ENCODE measurements at places on chromosomes 7 and 10.

- DNase-seq = no peak
Measured at GRCh38 chr7:112892263-112892662, 102.1 kb upstream of the TMEM168 start.

GRCh38 chr10:63666836-63667383 lies 145.7 kb downstream of the REEP3 start:
- DNase-seq = no peak

- no peak for DNase-seq
Measured at GRCh38 chr7:7203813-7204575, 21.6 kb downstream of the C1GALT1 start.

DNA sequence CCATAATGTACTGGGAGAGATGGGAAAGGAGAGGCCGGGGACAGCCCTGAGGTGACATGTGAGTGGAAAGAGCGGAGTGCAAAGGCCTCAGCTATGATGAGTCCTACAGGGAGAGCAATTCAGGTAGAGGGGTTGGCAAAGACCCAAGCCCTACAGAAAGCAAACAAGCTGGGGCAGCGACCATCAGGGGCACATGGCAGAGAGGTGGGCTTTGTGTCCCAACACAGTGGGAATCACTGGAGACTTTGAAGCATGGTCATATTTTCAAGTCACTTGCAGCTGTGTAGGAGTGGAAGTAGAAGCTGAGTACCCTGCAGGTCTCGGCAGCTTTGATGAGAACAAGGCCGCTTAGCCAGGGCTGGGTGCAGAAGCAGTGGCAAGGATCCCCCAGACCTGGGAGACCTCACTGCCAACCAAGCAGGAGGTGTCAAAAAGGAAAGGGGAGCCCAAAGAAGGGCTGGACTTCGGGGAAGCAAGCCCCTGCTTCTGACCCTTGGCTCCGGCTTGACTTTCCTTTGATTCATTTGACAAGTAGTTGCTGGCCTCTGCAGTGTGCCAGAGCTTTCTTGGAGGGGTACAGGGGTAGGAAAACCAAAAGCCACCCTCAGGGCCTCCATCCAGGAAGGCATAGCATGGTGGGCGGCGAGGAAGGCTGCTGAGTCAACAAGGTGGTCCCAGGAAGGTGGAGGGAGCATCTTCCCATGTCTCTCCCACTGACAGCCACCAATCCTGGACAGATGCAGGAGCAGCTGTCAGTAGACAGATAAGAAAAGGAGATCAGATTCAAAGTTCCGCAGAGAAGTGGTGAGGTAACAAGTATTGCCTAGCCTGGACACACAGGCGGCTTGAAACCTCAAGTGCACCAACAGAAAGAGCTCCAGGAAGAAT lies 1.9 kb upstream of the PGAM2 start:
- DNase-seq = peak; percentile 22

GRCh38 chr7:86784765-86785164 lies 141.1 kb downstream of the GRM3 start:
- no peak for DNase-seq

GRCh38 chr7:32117837-32118236 lies 47.6 kb upstream of the PDE1C start:
- no peak for DNase-seq

DNA sequence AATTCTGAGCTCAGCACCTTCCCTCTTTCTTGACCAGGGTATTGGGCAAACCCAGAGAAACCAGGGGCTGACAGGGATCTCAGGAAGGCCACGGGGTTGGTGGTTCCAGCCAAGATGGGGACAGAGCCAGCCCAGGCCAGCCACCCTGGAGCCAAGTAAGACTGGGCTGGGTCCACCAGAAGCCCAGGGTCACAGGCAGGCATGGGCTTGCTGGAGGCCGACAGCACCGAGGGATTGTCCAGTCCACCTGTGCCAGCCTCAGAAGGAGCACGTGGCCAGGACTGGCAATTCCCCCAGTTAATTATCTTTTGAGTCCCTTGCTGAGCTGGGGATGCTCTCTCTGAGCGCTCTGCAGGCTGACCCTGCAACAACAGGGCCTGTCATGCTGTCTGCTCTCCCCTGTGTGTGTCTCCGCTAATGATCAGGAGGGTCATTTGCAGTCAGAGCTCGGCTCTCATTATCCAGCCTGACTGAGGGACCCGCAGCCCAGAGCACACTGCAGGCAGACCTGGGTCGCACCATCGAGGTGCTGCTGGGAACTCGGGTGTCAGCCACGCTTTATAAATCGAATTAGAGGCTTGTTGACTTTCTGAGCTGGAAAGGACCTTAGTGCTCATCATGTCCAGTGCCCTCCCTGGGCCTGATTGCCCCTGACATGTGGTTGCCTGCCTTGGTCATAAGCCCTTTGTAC lies 69.5 kb upstream of the PPIF start:
- no peak for DNase-seq

- DNase-seq = peak; percentile 34
Measured at GRCh38 chr7:34158368-34159153, 253.2 kb downstream of the BMPER start.

- no peak for DNase-seq
Measured at GRCh38 chr10:68981074-68981473, 7.5 kb upstream of the KIFBP start.

DNA sequence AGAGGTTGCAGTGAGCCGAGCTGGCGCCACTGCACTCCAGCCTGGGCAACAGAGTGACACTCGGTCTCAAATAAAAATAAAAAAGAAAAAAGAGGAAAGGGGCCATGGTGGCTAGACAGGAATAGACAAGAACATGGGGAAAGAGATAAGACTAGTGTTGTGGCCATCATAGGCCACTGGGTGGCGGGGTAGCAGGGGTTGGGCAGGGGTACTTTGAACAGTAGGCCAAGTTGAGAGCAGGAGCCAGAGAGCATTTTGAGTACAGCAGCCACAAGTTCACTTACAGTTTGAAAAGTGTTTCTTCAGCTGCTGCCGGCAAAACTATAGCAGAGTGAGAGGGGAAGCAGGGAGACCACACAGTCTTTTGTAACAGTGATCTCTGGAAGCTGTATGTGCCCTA lies 656.0 kb downstream of the CNTNAP2 start:
- DNase-seq = no peak

GRCh38 chr7:75573477-75574019 lies 81.4 kb downstream of the SPDYE5 start:
- DNase-seq = no peak

GRCh38 chr10:90167174-90168064 lies 466.0 kb downstream of the KIF20B start:
- no peak for DNase-seq

DNA sequence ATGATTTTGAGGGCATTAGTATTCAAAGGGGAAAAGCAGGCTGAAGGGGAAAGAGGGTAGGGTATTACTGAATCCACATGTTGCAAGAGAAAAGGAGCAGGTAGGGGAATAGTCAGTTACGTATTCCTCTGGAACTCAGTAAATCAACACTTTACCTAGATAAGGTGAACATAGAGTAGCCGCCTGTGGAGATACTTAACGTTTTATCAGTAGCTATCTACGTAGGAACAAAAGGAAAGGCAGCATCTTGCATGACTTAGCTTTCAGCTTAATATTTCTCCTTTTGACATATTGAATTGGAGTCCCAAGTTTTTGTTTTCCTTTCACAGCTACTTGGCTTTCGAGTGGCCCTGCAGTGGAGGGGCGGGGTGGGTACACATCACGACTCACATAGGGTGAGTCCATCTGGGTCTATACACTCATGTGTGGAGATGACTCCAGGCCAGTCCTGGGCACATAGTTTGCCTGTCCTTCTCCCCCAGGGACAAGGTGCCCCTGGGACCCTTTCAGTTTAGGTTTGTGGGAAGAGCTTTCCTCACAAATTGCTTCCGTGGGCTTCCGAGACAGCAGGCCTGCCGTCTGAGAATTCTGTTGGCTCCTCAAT lies 48.1 kb downstream of the CCNY start:
- DNase-seq = no peak

GRCh38 chr7:70696201-70696754 lies 435.7 kb upstream of the GALNT17 start:
- DNase-seq = no peak

Data from femur (tissue), 1 donor.